ENCODE measurements at places on chromosomes 6 and 20. TPM values are rescaled to one million over a fixed set of nuclear protein-coding genes. Genes with fewer than 3 reads are reported as not detected.

DNA sequence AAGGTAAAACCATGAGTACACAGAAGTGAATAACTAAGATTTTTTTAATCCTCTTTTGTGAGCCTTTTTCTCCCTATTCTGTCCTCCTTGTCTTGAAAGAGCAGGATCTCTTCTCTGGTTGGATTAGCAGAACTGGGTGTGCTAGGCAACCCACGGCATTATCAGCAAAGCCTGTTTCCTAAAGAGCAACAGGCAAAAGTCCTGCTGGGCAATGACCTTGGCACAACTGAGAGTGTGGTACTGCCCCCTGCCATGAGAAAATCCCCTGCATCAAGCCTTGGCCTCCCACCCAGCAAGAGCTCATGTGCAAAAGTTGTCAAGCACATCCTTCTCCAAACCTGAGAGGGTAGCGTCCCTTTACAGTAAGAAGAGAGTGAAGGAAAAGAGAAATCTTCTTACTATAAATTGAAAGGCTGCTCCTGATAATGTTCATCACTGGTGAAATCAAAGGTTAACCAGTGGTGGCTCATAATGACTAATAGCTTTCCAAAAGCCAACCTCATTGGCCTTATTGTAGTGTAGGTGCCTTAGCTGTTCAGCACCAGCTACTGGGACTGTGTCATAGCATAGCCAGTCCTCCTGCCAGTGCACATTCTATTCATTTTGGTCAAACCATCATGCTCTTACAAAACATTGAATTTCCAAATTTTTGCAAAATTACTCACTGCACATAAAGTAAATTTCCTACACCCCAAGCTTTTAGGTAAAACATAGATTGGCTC lies 17.1 kb downstream of the KIF6 start:
- no peak for DNase-seq

- DNase-seq: no peak
Observed at GRCh38 chr20:32205110-32205842, 2.3 kb downstream of the PLAGL2 start.

- DNase-seq: no peak
Observed at GRCh38 chr20:1870792-1871550, 24.2 kb upstream of the SIRPA start.

- no peak for DNase-seq
Observed at GRCh38 chr6:36671687-36672375, 6.7 kb upstream of the CDKN1A start.

GRCh38 chr6:107561306-107561705 lies 71.4 kb downstream of the SOBP start:
- DNase-seq: no peak

DNA sequence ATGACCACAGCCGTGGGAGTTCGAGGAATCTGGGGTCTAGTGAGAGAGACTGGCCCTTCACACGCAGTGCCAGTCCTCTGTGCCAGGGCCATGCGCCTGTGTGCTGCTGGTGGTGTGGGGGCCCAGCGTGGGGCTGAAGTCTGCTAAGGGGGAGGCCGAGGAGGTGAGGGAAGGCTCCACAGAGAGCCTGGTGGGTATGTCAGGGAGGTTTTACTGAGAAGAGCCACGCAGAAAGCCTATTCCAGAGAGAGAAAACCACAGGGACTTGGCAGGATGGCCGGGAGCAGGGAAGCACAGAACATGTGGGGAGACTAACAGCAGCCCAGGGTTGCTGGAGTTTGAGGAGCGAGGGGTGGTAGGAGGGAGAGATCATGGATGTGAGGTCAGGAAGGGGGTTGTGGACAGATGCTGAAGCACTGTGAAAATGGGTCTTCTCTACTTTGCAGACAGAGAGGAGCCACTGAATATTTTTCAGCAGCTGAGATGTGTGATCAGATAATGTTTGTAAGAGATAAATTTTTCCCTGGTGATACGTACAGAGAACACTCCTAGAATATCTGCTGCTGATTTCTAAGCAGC lies 35.3 kb downstream of the DUSP22 start:
- no peak for DNase-seq

DNA sequence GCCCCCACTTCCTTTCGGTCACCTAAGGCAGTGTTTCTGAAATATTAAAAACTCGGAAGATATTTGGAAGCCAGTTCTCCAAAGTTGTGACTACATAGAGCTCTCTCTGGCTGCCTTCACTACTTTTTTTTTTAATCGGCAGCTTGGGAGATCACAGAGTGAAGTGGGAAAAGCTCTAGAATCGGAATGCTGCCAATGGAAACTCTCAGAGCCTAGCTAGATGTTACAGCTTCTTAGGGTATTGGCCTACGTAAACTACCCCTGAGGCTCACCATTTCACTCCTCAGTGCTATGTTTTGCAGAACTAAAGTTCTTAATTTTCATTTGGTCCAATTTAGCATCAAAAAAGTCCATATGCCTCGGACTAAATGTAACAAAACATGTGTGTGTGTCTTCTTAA lies 14.5 kb downstream of the SERPINB1 start:
- no peak for DNase-seq

GRCh38 chr20:33979094-33979493 lies 14.6 kb upstream of the RALY start:
- no peak for DNase-seq

- DNase-seq: no peak
Observed at GRCh38 chr20:52461582-52461981, 270.0 kb upstream of the ZFP64 start.

- no peak for DNase-seq
Observed at GRCh38 chr6:52020945-52021570, 66.4 kb downstream of the PKHD1 start.

DNA sequence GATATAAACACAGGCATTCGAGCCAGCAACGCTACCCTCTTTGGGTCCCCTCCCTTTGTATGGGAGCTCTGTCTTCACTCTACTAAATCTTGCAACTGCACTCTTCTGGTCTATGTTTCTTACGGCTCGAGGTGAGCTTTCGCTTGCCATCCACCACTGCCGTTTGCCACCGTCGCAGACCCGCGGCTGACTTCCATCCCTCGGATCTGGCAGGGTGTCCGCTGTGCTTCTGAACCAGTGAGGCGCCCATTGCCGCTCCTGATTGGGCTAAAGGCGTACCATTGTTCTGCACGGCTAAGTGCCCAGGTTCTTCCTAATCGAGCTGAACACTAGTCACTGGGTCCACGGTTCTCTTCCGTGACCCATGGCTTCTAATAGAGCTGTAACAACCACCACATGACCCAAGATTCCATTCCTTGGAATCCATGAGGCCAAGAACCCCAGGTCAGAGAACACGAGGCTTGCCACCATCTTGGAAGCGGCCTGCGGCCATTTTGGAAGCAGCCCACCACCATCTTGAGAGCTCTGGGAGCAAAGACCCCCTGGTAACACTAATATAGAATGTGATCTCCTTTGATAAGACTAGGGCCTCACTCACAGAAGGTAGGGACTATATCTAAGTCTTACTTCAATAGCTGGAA lies 973 bp downstream of the UBD start:
- DNase-seq: no peak

DNA sequence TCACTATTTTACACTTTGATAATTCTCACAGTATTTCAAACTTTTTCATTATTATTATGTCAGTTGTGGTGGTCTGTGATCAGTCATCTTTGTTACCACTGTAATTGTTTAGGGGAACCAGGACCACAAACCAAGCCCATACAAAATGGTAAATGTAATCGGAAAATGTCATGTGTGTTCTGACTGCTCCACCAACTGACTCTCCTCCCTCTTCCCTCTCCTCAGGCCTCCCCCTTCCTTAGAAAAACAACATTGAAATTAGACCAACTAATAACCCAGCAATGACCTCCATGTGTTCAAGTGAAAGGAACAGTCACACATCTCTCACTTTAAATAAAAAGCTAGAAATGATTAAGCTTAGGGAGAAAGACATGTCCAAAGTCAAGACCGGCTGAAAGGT lies 63.8 kb downstream of the GMDS start:
- DNase-seq: no peak

DNA sequence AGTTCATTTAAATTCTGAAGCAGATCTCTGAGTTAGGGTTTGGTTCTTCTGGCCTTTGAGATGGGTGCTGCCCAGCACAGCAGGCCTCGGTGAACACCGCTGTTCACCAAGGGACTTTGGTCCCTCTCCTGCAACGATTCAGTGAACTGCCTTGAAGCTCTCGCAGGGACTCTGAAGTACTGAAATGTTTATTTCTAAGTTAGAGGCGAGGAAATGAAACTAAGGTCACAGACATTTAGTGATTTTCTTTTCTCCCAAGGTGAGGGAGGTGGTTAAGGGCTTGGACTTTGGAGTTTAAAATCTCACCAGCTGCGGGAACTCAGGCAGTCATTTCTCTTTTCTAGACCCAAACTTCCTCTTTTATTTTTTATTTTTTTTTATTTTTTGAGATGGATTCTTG lies 26.2 kb downstream of the E2F3 start:
- no peak for DNase-seq

GRCh38 chr20:10998476-10998875 lies 324.7 kb upstream of the JAG1 start:
- no peak for DNase-seq

- no peak for DNase-seq
Observed at GRCh38 chr6:143264986-143265764, 185.3 kb downstream of the ADAT2 start.

DNA sequence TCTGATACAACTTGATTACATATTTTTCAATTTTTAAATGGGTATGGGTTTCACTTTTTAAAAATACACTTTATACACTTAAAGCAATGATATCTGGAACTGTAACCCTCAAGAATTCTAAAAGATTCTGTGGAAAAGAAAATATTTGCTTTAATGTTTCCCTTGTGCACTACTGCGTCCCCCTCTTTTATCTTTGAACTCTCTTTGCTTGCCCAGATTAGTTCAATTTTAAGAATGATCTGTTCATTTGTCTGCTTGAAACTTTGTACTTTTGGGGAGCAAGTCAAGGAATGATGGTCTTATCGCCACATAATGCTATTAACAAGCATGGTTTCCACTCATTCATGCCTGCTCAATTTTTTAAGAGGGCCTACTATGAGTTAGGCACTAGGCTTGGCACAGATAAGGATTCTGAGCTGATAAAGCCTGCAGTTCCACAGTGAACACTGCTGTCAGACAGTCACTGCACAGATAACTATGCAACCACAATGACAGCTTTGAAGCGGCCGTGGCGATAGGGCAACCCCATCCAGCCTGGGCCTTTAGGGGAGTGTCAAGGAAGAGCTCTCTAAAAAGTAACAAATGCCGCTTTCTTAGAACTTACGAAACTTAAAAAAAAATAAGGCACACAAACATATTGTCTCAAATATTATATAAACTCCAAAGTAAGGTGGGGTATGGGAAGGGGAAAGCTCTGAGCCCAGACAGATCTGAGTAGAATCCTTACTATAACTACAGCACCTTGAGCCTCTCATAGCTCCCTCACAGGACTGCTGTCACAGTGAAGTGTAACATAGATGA lies 29.7 kb downstream of the FYN start:
- peak; percentile 83 for DNase-seq

DNA sequence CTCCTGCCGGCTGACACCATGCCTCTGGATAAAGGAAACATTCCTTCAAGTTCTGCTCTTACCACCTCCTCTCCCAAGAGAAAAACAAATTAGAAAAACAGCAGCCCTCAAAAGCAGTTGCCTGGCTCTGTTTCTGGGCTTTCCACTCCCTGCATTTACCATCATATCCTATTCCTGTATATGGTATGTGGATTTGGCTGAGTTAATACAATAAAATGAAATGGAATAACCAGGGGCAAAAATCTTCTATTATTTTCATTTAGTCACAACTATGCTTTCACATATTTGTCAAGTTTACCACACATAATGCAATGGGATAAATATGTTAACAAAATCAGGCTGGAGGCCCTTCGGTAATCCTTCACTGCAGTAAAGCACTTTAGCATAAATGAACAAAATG lies 34.3 kb downstream of the COL12A1 start:
- DNase-seq: no peak

GRCh38 chr20:48733296-48733790 lies 94.5 kb downstream of the PREX1 start:
- no peak for DNase-seq

DNA sequence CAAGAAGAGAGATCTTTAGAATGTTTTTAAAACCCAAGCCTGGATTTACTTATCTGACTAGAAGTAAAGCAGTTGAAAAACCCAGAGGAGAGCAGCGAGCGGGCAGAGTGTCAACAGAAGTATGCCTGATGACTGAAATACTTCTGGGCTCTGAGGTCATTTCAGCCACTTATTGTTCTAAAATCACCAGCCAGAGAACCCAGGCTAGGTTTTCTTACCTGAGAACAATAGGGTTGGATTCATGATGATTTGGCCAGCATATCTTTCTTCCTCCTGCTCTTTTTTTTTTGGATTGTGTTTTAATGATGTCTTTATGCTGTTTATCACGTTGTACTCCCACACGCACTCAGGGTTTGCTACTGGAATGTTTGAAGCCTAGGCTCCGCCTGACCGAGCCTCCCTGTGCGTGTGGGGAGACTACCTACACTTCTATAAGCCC lies 63.0 kb upstream of the KIF25 start:
- DNase-seq: no peak

- no peak for DNase-seq
Observed at GRCh38 chr6:116108836-116109235, 8.2 kb downstream of the NT5DC1 start.

GRCh38 chr20:52852714-52853113 lies 119.4 kb upstream of the TSHZ2 start:
- DNase-seq: no peak

GMPR gene
- 0.68 TPM for total RNA-seq

HLA-DPA1 gene
- total RNA-seq: 20.9 TPM

MRPL18 gene
- 89.9 TPM for total RNA-seq

IFT52 gene
- 17.0 TPM for total RNA-seq

FAM209B gene
- 0.63 TPM for total RNA-seq

HCRTR2 gene
- total RNA-seq: not detected

Measured in activated CD4-positive, alpha-beta memory T cell treated with anti-CD3 and anti-CD28 coated beads for 36 hours (primary cell).